AG09319 (cell line): ENCODE measurements at places on chromosomes 16 and 17.

GRCh38 chr17:42399121-42399520, 10.9 kb upstream of the STAT3 start:
- no peak for DNase-seq

- no peak for DNase-seq
Observed at GRCh38 chr16:89565506-89566372, 5.3 kb downstream of the RPL13 start.

- no peak for DNase-seq
Observed at GRCh38 chr16:20674684-20675487, 22.6 kb downstream of the ACSM1 start.

DNA sequence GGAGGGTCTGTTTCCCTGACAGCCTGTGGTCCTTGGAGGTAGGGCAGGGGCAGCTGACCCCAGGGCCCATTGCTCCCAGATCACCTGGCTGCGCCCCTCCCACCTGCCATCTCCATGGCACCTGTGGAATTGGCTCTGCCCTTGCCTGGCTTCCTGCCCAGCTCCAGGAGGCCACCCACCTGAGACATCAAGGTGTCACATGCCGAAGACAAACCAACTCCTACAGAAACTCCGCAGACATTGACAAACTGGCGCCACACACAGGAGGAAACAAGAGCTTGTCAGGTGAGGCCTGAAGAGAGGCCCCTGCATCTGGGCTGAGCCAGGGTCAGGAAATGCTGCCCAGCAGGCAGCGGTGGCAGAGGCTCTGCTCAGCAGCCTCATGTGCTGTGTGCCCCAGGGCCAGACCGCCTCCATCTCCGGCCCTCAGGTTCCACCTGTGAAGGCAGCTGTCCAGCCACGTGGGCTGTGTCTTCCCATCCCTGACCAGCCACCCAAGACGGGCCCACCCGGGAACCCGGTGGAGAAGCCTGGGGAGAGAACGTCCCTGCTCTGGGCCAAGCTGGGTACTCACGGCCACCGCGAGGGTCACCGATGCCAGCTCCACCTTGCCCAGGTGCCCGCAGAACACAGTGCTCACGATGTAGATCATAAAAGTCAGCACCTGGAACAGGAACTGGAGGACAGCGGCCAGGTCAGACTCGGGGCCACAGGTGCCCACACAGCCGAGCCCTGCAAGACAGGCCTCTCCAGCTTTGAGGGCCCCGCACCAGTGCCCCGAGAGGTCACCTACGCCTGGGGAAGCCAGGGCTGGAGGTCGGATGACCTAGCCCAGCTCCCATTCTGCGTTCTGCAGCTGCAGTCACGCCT, 1.6 kb downstream of the SLC47A2 start:
- no peak for DNase-seq

DNA sequence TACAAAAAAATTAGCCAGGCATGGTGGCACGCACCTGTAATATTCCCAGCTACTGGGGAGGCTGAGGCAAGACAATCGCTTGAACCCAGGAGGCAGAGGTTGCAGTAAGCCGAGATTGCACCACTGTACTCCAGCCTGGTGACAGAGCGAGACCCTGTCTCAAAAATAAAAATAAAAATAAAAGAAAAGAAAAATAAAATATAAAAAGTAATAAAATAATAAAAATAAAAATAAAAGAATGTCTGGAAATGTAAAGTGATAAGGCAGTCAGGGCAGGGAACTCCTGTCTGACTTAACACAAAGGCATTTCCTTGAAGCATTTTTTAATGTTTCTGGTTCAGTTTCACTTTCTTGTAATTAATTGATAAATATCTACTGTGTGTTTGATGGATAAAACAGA, 34.7 kb upstream of the DNAJA2 start:
- DNase-seq: no peak

GRCh38 chr16:53266156-53266555, 168.1 kb upstream of the RBL2 start:
- no peak for DNase-seq

- DNase-seq: no peak
Observed at GRCh38 chr16:66850115-66850815, 6.1 kb downstream of the CA7 start.

DNA sequence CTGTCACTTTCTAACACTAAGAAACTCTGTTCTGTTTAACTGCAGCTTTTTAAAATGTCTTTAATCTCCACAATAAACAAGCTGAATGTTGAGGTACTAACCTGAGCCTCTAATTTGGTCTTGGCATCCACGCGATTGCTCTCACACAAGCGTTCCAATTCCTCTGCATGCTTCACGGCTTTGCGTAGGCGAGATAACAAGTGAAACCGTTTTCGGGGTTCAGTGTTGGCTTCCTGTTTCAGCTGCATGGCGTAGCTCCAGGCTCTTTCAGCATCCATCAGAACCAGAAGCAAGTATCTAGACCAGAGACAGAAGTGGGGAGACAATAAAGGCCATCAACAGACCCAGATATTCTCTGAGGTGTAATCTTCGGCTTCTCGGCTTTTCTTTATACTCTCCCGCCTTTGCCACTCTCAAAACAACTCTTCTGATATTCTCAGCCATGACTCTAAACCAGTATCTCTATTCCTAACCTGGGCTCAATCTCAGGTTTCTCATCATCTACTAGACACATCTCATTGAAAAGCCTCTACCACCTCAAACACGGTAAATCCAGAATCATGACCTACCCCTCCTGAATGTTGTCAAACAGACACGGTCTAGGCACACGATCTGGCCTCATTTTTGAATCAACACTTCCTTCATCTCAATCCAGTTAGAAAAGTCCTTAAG, 8.3 kb downstream of the SRP68 start:
- no peak for DNase-seq

DNA sequence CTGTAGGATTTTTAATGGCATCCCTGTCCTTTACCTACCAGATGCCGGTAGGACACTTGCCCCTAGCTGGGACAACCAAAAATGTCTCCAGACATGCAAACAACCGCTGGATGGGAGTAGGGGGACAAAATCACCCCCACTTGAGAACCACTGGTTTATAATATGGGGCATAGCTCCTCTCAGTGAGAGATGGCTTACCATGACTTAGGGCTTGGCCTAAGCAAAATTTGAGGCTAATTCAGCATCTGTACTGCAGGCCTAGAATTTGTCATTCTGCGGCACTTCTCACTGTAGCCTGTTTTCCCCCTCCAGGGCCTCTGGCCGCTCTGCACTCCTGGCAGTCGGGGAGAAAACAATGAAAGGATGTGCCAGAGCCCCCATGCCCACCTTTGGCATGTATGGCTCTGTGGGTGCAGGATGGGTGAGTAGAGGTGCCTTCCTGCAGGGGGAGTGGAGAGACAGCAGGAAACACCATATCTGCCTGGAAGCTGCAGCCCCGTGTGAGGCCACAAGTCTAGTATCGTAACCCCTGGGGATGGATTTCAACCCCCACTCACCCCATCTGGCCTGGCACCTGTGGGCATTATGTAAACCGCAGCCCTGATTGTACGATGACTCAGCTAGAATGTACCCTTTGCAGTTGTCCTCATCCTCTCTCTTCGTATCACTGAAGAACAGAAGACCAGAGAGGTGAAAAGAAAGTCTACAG, 268.1 kb downstream of the SOX9 start:
- no peak for DNase-seq

DNA sequence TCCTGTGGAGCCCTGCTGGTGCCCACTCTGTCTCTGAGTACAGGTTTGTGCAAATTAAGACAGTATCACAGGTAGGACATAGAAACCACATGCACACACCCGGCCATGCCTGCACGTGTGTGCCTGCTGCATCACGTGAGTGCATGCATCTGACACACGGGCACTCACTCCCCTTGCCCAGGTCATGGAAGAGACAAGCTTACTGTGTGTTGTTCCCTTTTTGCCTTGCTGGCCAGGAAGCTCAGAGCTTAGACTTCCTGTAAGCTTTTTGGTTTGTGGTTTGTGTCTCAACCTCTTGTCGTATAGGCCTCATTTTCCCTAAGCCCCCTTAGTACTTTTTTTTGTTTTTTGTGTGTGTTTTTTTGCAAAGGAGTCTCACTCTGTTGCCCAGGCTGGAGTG, 25.0 kb downstream of the ZNF469 start:
- DNase-seq: no peak

GRCh38 chr16:84907575-84907974, 87.8 kb downstream of the CRISPLD2 start:
- no peak for DNase-seq

GRCh38 chr17:8781776-8782175, 17.4 kb downstream of the MFSD6L start:
- DNase-seq: no peak

DNA sequence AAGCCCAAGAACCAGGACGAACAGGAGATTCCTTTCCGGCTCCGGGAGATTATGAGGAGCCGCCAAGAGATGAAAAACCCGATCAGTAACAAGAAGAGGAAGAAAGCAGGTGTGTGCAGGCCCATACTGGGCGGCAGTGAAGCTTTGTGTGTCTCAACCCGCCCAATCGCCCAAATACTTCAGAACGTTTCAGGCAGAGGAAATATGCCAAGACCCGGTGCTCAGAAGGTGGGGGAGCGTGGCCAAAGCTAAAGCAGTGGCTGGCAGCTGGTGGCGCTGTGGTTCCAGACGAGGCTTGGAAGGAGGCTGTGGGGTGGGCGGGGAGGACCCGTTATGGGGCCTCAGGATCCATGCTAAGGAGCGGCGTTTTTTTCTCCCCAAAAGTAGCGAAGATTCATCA, 1.2 kb downstream of the CCDC137 start:
- no peak for DNase-seq

DNA sequence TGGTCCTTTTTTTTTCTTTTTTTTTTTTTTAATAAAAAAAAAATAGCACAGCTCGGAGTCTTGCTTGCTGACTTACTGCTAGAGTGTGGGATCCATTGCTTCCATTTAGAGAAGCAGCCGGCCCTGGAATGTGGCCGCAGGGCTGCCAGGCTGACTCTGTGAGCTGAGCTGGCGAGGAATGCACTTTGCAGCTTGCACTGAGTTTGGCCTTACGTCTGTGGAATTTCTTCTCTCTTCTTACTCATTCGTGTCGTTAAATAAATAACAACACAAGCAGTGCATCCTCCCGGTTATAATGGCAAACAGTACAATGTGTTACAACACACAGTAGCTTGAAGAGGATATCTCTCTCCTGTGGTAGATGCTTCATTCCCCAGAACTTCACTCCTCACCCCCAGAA, 69.2 kb downstream of the PRKCB start:
- DNase-seq: no peak

DNA sequence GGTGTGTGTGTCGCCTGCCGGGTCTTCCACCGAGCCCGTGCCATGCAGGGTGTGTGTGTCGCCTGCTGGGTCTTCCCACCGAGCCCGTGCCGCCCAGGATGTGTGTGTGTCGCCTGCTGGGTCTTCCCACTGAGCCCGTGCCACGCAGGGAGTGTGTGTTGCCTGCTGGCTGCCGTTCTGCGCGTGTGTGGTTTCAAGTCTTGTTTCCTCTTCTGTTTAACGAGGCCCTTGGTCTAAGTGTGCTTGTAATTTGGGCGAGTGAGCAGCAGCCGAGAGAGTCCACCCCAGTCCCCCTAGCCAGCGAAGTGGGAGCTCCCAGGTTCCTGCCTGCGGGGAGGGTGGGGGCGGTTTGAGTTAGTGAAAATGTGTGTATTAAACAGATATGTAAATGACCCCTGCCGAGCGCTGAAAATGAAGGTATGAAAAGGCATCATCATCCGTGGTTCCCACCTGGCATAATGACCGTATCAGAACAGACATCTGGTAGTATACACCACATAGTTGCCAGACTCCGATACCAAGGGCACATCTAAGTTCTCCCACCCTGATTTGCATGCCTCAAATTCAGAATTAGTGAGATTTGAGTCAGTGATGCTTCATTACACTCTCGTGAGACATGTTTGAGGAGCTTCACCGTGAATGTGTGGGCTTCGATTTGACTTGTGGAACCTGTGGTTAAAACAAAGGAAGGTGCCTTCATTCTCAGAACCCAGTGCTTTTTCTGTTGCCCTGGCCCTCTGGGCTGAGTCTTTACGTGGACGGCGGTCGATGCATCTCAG, 114.5 kb upstream of the CHMP6 start:
- no peak for DNase-seq

DNA sequence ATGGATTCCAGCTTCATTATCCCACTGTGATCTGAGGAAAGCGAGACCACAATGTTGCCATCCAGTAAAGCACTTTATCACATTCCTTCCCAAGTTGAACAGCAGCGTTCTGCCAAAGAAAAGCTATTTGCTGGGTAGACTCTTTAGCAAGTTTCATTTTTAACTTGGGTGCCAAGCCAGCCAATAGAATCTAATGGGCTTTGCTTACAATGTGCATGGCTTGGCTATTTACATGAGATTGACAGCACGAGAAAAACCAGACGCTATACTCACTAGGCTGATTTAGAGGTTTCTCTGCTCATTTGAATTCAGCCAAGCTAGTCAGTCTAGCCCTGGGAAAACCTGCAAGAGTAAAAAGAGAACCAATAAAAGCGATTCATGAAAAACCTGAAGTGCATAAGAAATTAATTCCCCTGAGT, 108.9 kb downstream of the CDH13 start:
- DNase-seq: no peak

DNA sequence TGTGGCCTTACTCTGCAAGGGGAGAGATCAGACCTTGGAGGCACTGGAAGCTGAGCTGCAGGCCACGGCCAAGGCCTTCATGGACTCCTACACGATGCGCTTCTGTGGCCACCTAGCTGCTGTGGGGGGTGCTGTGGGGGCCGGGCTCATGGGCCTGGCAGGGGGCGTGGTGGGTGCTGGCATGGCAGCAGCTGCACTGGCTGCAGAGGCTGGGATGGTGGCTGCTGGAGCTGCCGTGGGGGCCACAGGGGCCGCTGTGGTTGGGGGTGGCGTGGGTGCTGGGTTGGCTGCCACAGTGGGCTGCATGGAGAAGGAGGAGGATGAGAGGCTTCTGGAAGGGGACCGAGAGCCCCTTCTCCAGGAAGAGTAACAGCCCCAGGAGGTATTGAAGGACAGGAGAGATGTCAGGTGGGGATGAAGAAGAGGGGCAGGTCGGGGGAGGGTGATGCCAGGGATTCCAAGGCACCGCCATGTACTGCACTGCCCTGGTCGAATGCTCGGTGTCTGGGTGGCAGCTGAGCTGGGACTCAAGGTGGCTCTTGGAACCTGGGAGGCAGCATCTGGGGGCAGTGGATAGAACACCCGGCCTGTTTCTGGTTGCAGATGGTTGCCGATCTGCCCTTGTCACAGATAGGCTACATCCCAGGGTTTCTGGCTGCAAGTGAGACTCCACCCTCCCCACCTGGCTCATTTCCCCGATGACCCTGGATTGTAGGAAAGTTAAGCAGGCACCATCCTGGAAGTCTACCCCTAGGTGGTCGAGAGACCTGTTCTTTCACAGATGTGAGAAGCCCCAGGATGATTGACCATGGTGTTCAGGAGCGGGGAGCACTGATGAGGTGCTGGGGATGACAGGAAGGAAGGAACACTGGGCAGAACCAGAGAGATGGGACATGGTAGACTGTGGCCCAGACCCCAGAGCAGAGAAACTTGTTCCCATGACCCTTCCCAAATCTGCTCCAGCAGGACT, 5.1 kb downstream of the RNF112 start:
- no peak for DNase-seq
